ENCODE measurements at places on chromosomes 4 and X.

GRCh38 chr4:102318526-102318925 lies 26.8 kb downstream of the SLC39A8 start:
- no peak for DNase-seq

- DNase-seq: no peak
These were observed 72.6 kb downstream of the SMARCA5 start for GRCh38 chr4:143586080-143586479.

DNA sequence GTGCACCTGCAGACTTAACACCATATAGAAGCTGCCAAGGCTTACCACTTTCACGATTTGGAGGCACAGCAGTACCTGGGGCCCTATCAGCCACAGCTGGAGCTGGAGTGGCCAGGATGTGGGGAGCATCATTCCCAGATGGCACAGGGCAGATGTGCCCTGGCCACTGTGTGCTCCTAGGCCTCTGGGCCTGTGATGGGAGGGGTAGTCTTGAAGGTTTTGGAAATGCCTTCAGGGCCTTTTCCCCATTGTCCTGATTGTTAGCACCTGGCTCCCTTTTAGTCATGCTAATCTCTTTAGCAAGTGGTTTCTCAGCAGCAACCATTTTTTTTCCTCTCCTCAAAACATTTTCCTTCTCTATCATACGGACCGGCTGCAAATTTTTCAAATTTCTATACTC lies 490.2 kb downstream of the RAB28 start:
- DNase-seq: no peak

DNA sequence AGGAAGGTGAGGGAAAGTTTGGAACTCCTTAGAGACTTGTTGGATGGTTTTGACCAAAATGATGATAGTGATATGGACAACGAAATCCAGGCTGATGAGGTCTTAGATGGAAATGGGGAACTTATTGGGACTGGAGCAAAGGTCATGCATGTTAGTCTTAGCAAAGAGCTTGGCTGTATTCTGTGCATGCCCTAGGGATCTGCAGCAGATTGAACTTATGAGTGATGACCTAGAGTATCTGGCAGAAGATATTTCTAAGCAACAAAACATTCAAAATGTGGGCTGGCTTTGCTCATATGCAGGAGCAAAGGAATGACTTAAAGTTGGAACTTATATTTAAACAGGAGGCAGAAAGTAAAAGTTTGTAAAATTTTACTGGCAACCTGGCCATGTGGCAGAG lies 489.3 kb upstream of the DIPK2B start:
- no peak for DNase-seq

DNA sequence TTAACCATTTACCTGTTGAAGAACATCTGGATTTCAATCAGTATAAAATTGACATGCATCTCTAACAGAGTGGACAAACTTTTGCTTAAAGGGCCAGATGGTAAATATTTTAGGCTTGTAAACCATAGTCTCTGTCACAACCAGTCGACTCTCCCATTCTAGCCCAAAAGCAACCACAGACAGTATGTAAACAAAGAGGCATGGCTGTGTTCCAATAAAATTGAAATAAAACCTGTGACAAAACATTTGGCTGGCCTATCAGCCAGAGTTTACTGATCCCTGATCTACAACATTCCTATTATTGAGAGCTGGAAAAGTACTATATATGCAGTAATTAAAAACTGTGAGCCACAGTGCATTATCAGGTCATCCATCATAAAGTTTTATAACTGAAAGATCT lies 3.2 kb downstream of the CENPC start:
- no peak for DNase-seq

GRCh38 chrX:106415276-106415895 lies 196.4 kb upstream of the RADX start:
- no peak for DNase-seq

GRCh38 chrX:31038575-31039326 lies 33.1 kb downstream of the FTHL17 start:
- no peak for DNase-seq

All from stimulated activated CD8-positive, alpha-beta memory T cell treated with anti-CD3 and anti-CD28 coated beads, Interleukin-12 subunit alpha, Interleukin-12 subunit beta, amount 100 ng/mL, for 4 hours (primary cell).